ENCODE measurements at places on chromosomes 16 and 17.

GRCh38 chr16:72203401-72203800, 31.4 kb upstream of the PMFBP1 start:
- DNase-seq = peak; percentile 27

DNA sequence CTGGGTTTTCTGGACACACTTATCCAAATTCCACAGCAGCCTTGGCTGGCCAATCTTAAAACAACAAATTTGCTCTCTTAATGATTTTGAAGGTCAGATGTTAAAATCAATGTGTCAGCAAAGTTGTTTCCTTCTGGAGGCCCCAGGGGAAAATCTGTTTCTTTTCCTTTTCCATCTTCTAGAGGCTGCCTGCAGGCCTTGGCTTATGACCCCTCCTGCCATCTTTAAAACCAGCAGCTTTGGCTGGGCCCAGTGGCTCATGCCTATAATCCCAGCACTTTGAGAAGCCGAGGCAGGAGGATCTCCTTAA, 3.0 kb downstream of the LGALS9 start:
- DNase-seq = no peak

DNA sequence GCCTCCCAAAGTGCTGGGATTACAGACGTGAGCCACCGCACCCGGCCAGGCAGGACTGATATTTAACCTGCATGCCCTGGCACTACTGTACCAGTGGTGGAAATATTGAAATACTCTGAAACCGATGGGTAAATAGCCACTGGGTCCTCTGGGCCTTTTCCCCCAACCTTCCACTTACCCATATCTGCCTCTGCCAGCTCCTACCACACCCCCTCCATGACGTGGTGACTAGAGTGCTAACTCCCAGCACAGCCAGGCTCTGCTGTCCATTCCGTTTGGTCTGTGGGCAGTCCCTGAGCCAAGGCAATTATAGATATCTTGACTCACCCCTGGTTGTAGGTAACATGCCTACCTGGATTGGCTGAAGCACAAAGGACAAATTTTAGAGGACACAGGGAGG, 187.8 kb downstream of the PRKCB start:
- no peak for DNase-seq

- DNase-seq = no peak
These were observed 42.1 kb upstream of the ZC3H18 start for GRCh38 chr16:88527937-88528743.

DNA sequence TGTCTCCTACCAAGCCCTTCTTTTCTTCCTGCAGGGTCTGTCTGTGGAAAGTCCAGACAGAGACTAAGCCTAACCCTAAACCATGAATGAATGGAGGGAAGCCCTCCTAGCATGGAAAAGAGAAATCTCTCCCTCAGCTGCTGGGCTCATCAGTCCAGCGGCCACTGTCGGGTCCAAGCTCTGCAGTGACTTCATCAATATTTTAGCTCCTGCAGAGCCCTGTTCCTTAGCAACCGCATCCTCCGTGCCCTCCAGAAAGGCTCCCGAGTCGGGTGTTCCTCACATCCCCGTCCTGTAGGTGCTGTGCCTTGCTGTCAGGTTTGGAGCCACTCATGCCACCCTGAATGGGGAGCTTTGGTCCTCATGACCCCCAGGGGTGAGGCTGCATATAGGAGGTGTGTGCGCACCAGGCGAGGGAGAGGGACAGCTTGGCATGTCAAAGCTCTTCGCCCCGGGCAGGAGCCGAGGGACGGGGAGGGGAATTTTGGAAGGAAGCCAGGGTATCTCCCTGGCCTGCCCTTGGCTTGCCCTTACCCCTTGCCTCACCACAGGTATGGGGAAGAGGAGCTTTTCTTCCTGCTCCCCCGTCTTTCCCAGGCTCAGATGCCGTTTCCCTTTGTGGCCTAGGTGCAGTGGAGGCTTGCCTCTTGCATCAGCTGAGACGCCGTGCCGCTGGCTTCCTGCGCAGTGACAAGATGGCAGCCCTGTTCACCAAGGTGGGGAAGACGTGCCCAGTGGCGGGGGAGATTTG, 23.9 kb downstream of the SGSM2 start:
- DNase-seq = no peak

DNA sequence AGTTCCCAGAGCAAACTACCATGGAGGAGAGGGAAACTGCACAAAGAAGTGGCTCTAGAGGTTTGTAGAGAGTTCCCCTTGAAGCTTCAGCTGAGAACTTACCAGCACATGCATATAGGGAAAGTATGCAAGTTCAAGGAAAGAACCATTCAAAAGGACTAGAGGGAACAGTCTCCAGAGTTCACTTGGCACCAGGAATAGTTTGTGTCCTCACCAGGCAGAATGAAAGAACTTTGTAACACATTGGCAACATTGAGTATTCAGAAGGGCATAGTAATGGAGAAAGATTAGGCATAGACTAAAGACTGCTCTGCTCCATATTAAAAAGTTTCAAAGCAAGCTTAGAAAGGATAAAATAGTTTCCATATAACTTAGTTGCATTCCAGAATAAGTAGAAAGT, 155.4 kb upstream of the TOM1L1 start:
- DNase-seq = no peak

DNA sequence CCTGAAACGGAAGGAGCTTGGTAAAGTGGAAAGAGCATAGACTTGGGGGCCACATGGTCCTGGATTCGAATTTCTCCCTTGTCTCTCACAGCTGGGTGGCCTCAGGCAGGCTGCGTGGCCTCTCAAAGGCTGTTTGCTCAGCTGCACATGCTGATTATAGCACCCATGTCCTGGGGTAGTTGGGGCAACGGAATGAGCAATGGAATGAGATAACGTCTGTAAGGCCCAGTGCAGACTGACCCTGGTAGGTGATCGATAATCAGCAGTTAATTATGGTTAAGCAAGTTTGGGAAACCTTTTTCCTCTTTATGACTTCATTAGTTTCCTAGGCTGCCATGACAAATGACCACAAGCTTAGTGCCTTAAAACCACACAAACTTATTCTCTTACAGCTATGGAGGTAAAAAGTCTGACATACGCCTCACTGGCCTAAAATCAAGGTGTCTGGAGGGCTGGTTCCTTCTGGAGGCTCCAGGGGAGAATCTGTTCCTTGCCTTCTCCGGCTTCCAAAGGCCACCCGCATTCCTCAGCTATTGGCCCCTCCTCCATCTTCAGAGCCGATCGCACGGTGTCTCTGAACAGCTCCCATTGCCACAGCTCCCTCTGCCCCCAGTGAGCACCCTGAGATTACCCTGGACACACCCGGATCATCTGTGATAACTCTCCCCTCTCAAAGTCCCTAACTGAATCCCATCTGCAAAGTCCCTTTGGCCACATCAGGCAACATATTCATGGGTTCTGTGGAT, 294.9 kb upstream of the FOXF1 start:
- DNase-seq = no peak

- DNase-seq = no peak
These were observed 16.6 kb downstream of the C16orf96 start for GRCh38 chr16:4572715-4573114.

DNA sequence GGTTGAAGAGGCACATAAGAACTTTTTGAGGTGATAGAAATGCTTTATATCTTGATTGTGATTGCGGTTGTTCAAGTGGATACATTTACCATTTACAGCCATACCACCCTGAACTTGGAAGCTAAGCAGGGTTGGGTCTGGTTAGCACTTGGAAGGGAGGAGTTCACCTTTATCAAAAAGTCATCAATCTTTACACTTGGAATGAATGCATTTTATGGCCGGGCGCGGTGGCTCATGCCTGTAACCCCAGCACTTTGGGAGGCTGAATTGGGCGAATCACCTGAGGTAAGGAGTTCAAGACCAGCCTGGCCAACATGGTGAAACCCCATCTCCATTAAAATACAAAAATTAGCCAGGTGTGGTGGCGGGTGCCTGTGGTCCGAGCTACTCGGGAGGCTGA, 9.5 kb upstream of the GJD3 start:
- DNase-seq = no peak

DNA sequence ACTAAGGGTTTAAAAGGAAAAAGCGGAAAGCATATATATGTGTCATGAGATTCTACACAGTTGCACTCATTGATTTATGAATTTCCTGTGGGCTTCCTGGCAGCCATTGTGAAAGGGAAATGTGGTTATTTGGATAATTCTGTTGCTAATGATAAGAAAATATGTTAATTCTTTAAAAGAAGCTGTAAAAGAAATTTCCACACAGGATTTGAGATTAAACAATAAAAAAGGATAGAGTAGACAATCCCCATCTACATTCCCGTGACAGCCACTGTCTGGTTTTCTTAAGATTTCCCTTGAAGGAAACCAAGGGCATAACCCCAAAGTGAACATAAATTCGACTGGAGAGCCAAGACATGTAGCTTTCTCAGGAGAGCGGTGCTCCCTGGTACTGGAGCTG, 397.5 kb downstream of the CPPED1 start:
- no peak for DNase-seq

DNA sequence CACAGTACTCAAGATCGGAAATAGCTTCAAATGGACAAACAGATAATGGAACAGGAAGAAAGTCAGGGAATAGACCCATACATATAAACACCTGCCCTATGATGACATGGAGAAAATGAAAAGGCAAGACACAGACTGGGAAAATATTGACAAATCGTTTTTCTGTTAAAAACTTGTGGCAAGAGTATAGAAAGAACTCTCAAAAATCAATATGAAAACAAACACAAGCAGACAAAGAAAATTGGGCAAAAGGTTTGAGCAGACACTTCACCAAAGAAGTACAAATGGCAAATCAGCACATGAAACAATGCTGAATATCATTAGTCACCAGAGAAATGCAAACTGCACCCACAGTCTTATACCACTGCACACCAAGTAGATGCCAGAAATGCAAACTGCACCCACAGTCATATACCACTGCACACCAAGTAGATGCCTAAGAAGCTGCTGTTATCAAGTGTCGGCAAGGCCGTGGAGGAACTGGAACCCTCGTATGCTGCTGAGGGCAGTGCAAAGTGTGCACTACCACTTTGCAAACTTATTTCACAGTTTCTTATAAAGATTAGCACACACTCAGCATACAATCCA, 123.5 kb upstream of the CHMP6 start:
- DNase-seq = no peak

- DNase-seq = no peak
These were observed 10.8 kb upstream of the TAOK1 start for GRCh38 chr17:29379084-29379991.

GRCh38 chr16:85188822-85189672, 76.8 kb upstream of the CIBAR2 start:
- no peak for DNase-seq

DNA sequence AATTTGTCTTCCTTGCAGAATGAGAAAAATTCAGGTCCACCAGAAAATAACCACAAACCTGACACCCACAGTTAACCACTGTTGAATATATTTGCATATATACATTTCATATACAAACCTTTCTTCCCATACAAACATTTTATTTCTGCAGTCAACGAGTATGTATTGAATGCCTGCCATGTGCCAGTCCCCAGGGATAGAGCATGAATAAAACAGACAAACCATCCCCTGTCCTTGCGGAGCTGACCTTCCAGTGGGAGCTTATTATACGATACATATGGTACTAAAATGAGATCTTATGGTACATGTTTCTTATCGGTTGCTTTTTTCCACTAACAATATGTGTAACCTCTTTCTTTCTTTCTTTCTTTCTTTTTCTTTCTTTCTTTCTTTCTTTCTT, 116.7 kb downstream of the PITPNC1 start:
- no peak for DNase-seq

DNA sequence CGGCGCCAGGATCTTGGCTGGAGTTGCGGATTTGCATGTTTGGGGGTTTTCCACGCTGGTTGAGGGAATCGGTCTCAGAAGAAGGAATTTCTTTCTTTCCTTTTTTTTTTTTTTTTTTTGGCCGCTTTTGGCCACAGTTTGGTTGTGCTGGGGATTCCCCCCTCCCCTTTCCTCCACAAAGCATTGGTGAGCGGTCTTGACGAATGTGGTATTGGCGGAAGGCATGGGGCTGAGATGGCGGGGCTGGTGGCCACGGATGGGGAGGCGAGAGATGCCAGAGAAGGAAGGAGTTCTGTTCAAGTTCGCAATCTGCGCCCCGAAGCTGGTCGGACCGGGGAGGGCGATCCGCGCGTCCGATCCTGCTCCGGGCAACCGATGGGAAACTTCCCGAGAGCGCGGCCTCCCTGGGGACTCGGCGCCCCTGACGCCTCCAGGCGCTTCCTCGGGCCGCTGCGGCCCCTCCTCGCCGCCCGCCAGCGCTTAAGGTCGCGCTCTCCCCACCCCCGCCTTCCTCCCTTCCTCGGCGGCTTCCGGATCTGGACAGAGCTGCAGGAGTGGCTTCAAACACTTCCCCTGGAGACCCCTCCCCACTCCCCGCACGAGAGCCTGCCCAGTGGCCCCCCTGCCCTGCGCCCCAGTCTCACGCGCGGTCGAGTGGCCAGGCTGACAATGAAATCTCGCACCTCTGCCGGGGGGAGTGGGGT, 43.2 kb downstream of the RAI1 start:
- peak; percentile 17 for DNase-seq

GRCh38 chr16:57038166-57038565, 48.8 kb downstream of the NLRC5 start:
- DNase-seq = no peak

DNA sequence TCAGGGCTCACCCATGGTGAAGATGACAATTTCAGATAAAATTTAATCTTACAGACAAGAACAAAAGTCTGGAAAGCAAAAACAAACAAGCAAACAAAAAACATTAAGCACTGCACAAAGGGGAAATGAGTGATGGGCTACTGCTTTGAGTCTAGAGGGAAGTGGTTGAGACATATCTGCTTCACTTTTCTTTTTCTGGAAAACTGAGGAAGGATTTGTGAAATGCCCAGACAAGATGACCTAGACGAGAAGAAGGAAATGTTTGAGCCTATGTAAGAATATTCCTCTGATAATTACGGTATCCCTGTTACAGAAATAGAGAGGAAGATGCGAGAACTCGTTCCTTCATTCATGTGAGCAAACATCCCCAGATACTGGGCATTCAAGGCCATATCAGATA, 11.5 kb upstream of the HYDIN start:
- no peak for DNase-seq

GRCh38 chr17:57892820-57893595, 43.2 kb upstream of the MRPS23 start:
- peak; percentile 17 for DNase-seq

- DNase-seq = no peak
These were observed 24.0 kb downstream of the BRIP1 start for GRCh38 chr17:61839300-61839786.

DNA sequence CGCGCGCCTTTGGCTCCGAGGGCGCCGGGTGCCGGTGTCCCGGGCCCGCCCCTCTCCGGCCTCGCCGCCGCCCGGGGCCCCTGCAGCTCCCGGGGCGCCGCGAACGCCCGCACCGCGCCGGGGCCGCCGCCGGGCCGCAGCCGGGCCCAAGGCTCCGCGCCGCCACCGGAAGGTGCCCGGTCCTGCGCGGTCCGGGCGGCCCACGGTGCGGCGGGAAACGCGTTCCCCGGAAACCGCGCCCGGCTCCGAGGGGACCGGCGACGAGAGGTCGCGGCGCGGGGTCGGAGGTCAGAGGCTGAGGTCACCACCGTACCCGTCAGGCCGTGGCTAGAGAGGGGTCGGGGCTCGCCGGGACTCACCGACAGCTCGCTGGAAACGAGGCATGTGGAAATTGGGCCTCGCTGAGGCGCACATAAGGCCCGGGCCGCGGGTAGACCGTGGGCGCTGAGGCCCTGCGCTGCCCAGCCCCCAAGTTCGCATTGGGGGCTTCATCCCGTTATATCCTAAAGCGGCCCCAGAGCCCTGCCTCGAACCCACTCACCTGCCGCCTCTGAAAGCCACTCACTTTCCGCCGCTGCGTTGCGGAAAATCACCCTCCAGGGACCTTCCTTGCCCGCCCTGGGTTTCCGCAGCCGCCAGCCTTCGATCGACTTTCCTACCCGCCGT, at the start of gene DUS1L:
Gene DUS1L (minus strand): TSS at position 167 of the 666 bp plus-strand sequence. CDS start 745 bp downstream, outside the sequence.
- peak; percentile 80 for DNase-seq

GRCh38 chr16:96935-97381, 18.9 kb downstream of the MPG start:
- peak; percentile 91 for DNase-seq
